Liver (tissue), 10 donors: ENCODE measurements at places on chromosomes 11 and 22.

DNA sequence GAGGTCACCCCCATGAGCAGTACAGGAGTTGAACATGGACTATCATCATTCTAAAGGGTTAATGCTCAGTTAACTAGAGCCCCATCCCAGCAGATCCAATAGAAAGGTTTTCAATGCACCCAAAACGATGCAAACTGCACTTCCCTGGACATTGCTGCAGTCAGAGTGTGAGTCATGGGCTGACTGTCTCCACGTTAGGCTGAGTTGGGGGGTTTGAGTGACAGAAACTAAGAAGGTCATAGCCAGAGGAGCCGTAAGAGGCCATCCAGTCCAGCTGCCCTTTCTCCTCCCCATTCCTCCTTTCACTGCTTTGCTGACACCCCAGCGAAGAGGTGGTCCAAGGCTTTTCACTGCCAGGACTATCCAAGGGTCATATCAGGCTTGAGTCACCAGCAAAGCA, 10.5 kb upstream of the OR2AT4 start:
- DNase-seq: no peak

DNA sequence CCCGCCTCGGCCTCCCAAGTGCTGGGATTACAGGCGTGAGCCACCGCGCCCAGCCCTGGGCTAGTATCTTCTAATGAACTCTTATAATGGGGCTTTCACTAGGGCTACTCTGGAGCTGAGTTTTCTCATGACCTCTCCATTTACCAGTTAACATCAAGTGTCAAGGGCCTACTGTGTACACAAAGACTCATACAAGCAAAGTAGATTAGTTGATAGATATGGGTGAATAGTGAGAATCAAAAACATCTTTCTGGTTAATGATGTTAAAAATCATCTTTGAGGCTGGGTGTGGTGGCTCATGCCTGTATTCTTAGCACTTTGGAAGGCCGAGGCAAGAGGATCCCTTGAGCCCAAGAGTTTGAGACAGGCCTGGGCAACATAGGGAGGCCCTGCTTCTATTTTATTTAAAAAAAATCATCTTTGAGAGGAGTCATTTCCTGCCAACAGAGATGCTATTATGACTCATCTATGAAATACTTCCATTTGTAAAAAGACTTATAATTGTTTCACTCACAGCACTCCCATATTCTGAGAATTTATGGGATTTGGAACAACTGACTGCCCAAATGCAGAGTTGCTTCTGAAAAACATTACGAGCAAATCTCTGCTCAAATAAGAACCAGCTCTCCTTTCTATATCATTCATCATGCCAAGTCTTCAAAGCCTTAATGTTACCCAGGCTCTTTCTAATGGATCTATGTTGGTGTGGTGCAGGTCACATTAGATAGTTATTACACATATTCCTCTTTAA, 57.0 kb downstream of the GDPD4 start:
- no peak for DNase-seq

GRCh38 chr11:111019451-111019850, 226.1 kb upstream of the POU2AF2 start:
- DNase-seq: no peak

- no peak for DNase-seq
Observed at GRCh38 chr11:4030197-4030596, 64.4 kb upstream of the RRM1 start.

DNA sequence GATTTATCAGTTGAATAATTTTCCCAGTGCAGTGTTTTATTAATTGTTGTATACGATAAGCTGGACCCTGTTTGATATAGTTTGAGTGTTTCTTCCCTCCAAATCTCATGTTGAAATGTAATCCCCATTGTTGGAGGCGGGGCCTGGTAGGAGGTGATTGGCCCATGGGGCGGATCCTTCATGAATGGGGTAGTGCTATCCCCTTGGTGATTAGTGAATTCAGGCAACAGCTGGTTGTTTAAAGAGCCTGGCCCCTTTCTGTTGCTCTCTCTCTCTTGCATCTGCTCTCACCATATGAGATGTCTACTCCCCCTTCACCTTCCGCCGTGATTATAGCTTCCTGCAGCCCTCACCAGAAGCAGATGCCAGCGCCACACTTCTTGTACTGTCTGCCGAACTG, 1.5 kb downstream of the OR5A1 start:
- DNase-seq: no peak

DNA sequence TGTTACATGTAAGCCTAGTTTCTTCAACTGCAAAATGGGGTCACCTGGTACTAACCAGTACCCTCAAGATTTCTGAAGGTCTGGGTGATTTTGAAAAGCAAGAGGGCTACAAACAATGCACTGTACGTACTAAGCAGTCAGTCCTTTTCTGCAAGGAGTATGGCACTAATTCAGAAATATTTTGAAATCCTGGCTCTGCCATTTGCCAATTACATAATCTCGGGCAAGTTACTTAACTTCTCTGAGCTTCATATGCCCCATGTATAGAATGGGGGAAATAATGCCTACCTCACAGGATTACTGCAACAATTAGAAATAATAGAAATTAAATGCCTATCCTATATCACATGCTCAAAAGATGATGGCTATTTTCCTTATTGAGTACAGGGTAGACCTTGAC, 60.7 kb upstream of the CCDC89 start:
- no peak for DNase-seq

DNA sequence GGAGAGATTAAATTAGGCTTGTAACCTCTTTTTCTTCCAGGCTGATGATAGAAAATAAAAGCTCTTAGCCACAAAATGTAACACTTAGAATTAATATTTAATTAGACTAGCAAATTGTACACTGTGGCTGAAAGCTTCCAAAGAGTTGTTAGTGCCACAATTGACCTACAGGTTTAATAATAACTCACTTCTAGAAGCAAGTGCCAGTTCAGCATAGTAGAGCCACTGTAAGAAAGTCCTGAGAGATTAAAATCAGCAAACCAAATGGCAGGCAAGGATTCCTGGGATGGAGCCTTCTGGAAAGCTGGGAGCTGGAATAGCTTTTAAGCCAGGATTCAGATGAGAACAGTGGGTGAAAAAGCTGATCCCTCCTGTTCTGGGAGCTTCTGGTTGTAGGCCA, 131.0 kb downstream of the ELP4 start:
- no peak for DNase-seq

DNA sequence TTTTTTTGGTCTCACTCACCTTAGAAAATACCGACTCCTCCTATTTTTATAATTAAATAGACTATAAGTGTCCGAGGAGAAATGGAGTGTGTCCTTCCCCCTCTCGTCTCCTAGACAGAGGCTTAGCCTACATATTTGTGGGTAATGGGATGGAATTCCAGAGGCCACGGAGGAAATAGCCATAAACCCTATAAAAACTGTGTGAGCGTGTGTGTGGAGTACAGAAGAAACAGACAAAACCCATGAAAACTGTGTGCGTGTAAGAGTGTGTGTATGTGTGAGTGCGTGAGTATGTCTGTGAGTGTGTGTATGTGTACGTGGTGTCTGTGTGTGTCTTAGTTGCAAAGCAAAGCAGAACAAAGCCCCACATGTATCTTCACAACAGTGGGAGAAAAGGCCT, 883.5 kb downstream of the OPCML start:
- no peak for DNase-seq

DNA sequence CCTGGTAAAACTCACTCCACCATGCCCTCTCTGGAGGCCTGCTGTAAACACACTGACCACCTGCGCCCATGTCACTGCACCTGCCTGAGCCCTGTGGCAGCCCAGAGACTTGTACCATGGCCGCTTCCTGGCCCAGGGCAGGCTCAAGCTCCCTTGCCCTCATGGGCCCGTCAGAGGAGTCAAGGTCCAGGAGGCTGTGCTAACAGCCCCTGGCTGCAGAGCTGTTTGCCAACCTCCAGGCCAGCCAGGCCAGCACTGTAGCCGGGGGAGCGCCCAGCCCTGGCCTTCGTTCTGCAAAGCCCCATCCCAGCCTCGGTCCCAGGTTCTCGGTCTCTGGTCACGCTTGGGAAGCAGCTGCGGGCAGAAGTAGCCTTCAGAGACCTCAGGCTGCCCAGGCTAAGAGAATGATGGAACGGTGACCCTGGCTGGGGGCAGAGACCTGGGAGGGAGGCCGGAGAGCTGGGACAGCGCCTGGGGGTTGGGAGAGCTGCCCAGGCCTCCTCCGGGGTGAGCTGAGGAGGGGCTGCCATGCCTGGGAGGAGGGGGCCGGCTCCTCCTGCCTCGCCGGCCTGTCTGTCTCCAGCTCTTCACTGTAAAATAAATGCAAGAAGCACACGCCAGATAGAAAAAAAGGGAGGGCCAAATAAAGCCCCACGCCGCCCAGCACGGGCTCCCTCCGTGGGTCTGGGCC, 11.9 kb upstream of the TCF20 start:
- DNase-seq: no peak

GRCh38 chr11:114928260-114928870, 250.0 kb downstream of the NXPE2 start:
- DNase-seq: no peak

- DNase-seq: peak; percentile 84
Observed at GRCh38 chr11:1693327-1694063, 3.5 kb upstream of the KRTAP5-6 start.

- no peak for DNase-seq
Observed at GRCh38 chr11:61893981-61894380, 2.6 kb upstream of the FADS3 start.

DNA sequence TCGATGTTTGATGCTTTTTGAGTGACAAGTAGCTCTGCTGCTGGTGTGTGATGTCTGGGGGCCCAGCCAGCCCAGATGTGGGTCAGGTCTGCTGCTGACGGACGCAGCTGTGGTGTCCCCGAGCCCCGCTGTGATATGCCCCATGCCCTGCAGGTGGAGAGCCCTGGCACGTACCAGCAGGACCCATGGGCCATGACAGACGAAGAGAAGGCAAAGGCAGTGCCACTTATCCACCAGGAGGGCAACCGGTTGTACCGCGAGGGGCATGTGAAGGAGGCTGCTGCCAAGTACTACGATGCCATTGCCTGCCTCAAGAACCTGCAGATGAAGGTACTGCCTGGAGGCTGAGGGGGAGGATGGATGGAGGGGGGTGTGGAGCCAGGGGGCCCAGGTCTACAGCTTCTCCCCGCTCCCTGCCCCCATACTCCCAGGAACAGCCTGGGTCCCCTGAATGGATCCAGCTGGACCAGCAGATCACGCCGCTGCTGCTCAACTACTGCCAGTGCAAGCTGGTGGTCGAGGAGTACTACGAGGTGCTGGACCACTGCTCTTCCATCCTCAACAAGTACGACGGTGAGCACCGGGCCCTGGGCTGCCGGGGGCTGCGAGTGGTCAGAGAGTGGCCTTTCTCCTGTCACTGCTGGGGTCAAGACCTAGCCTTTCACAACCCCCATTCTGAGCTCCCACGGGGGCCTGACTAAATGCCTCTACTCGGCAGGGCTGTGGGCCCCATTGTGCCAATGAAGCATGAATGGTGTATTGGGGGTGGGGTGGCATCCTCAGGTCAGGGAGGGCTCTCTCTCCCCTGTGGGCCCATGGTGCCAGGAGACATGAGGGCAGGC, 7.3 kb downstream of the AIP start:
- DNase-seq: no peak

GRCh38 chr11:46118702-46119351, 2.4 kb downstream of the PHF21A start:
- no peak for DNase-seq

DNA sequence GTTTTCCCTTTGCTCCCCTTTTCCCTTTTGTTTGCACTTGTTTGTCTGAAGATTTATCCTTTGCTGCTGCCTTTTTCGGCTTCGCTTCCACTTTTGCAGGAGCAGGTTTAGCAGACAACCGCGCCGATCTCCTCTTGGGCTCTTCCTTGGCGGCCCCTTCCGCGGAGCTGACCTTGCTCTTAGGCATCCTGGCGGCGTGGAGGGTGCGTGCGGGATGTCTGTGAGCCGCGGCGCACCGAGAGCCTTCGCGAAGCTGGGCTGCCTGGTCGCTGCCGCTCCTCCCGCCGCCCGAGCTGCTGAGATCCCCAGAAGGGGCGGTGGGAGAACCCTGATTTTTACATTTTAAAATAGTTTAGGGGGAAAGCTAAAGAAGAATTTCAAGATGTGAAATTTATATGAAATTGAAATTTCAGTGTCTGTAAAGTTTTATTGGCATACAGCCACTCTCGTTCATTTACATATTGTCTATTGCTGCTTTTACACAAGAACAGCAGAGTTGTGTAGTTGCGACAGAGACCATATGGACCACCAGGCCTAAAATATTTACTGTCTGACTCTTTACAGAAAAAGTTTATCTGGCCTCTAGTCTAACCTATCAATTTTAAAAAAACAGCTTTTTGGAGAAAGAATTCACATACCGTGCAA, 105.2 kb upstream of the RRM1 start:
- DNase-seq: no peak

- DNase-seq: no peak
Observed at GRCh38 chr11:46834821-46835220, 11.3 kb downstream of the CKAP5 start.

DNA sequence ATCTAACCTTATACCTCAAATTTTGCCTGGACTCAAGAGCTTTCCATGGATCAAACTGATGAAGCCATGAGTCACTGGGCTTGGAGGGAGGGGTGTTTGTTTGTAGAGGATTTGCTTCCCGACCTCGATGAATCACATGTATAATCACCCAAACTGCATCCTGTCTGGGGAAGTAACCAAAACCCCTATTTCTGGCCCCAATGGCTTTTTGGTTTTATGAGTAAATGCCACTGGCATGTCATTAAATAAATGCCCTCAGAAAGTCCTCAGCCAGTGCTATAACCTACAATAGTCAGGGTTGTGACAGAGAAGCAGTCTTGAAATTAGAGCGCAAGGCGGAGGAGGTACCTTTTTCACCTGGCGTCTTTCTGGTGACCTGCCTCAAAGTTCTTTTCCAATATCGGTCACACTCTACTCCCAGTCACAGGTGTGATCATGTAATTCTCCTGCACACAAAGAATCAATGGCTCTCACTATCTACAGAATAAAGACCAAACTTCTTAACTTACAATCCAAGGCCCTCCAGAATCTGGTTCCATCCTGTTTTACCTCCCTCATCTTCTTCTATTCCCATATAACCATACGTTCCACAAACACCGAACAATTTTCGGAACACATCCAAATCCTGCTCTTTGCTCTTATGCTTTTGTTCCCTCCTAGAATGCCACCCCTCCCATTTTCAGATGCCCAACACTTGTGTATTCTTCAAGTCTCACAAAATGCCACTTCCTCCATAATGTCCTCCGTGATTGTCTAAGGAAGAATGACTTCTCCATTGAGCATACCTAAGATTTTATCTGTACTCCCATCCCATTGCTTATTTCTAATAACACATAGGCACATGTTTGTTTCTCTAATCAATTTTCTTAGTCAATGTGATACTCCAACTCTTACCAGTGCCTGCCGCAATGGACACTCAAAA, 81.3 kb upstream of the BLID start:
- DNase-seq: no peak

DNA sequence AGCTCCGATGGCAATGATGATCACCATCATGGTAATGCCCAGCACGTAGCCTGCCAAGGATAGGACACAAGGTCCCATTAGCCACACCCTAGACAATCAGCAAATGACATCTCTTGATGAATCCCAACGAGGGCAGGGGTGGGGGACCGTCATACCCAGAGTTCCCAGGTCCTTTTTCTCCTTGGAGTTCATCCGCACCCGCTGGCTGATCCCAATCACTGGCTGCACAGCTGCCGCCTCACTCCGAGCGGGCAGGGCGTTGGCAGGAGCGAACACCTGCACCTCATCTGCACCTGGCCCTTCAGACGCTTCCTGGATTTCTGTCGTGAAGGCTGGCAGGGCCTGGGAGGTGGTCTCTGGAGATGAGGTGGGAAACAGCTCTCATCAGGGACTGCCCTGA, 2.9 kb downstream of the PIK3IP1 start:
- no peak for DNase-seq
